ENCODE measurements at places on chromosomes 12 and 14.

GRCh38 chr12:104750061-104750460 lies 208.0 kb downstream of the SLC41A2 start:
- DNase-seq: no peak

GRCh38 chr14:90758028-90758889 lies 58.0 kb downstream of the TTC7B start:
- peak; percentile 61 for DNase-seq

GRCh38 chr12:85580562-85581168 lies 255.5 kb downstream of the RASSF9 start:
- DNase-seq: no peak

GRCh38 chr12:107552263-107552662 lies 133.3 kb upstream of the PWP1 start:
- DNase-seq: no peak

- no peak for DNase-seq
Observed at GRCh38 chr14:53153702-53154112, 584 bp upstream of the DDHD1 start.

- DNase-seq: no peak
Observed at GRCh38 chr14:23364164-23365035, 572 bp downstream of the EFS start.

DNA sequence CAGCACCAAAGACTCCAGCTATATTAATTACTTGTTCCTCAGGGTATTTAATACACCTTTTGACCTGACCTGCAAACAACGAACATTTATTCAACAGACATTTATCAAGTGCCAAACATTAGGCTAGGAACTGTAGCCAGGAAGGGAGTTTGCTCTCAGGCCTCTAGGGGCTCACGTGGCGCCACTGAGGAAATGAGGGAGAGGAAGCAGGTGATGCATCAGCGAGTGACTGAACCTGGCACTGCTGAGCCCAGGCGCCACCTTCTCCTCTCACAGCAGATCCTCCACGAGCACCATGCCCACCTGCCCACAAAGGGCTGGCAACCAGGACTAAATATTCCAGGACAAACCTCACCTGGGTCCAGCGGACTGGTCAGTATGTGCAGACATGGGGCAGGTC lies 50.2 kb downstream of the SETD3 start:
- DNase-seq: no peak

GRCh38 chr12:31517994-31518393 lies 72.9 kb downstream of the DENND5B start:
- DNase-seq: no peak

Data from cortex of kidney (tissue), 1 donor.